ENCODE measurements at places on chromosomes 16 and 17.

DNA sequence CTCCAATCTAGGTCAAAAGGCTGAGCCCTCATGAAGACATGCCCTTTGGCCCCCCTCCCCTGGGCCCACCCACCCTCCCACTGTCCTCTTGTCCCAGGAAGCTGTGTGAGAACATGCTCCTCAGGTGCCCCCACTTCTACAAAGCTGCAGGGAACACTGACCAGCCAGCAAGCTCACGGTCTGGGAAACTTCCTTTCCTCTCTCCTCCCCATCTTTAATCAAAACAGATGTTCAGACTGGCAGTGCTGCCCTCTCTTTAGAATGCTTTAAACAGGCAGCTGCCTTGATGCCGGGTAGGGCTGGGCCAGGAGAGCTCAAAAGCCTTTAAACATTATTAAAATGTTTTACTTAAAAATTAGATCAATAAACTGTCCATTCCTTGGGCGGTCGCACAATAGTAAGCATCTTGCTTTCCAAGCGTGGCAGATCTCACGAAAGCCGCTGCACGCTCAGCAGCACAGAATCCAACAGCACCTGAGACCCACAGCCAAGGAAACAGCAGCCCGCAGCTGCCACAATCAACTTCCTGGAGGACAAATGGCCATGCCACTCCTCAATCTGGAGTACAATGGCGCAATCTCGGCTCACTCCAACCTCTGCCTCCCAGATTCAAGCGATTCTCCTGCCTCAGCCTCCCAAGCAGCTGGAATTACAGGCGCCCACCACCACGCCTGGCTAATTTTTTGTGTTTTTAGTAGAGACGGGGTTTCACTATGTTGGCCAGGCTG is 399.2 kb downstream of the SLC39A11 start:
- no peaks in the 10 kb centered on the region for H3K4me1 ChIP-seq
- DNase-seq = no peak
- H3K27me3 ChIP-seq = no peaks in the 10 kb centered on the region
- H3K27ac ChIP-seq = no peak overlapping the region
- no peak overlapping the region for H3K4me3 ChIP-seq

DNA sequence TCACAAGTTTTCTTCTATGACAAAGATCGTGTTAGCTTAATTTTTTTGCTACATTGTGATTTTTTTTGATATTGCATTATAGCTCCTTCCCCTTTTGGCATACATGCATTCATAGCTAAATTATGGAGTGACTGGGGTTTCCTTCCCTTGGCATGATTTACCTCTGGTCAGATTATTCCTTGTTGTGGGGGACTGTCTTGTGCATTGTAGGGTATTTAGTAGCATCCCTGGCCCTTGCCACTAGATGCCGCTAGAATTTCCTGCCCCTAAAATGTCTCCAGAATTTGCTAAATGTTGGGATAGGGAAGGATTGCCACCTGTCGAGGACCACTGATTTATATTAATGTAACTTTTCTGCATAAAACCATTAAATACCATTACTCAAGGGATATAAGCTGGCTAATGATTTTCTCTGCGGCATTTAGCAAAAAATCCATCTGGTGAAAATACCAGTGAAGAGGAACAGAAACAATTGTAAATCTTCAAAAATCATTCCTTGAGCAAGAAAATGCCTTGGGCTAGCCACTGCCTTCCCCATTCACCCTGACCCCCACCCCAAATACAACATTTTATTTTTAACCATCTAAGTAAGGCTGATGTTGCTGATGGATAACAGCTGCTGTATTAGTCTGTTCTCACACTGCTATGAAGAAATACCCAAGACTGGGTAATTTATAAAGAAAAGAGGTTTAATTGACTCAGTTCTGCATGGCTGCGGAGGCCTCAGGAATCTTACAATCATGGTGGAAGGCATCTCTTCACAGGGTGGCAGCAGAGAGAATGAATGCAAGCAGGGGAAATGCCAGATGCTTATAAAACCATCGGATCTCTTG is 195.2 kb downstream of the MAP2K6 start:
- H3K4me3 ChIP-seq = no peak overlapping the region
- peaks cover 28% of the 10 kb centered on the region for H3K4me1 ChIP-seq
- no peaks in the 10 kb centered on the region for H3K36me3 ChIP-seq
- H3K27me3 ChIP-seq = no peaks in the 10 kb centered on the region
- DNase-seq = no peak

- no peaks in the 10 kb centered on the region for H3K27me3 ChIP-seq
- no peak for DNase-seq
- no peaks in the 10 kb centered on the region for H3K4me1 ChIP-seq
Measured at GRCh38 chr16:75288596-75289120, 37.2 kb upstream of the BCAR1 start.

DNA sequence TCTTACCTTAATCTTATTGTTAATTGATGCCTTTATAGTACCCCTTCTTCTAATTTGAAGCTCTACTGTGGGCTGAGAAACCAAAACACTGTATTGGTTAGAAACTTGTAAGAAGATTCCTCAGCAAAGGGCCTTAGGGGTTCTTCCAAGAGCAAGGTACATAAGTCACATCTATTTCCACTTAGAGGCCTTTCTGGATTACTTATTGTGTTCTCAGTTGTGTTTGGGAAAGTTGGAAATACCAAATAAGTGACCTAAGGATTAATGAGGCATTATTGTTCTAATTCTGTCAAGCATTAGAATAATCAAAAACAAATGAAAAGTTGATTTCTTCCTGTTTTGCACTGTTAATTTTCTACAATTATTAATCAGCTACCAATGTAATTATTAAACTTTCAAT is 85.8 kb downstream of the SKAP1 start:
- no peaks in the 10 kb centered on the region for H3K36me3 ChIP-seq
- no peak for DNase-seq
- no peaks in the 10 kb centered on the region for H3K4me1 ChIP-seq
- H3K27ac ChIP-seq = no peak overlapping the region
- peaks cover 7% of the 10 kb centered on the region for H3K27me3 ChIP-seq

GRCh38 chr17:39169101-39169500 is 3.1 kb upstream of the ARL5C start:
- no peaks in the 10 kb centered on the region for H3K27me3 ChIP-seq
- no peak for DNase-seq
- no peaks in the 10 kb centered on the region for H3K36me3 ChIP-seq
- no peak overlapping the region for H3K27ac ChIP-seq
- no peak overlapping the region for H3K4me3 ChIP-seq

- H3K4me3 ChIP-seq = no peak overlapping the region
- peaks cover 70% of the 10 kb centered on the region for H3K4me1 ChIP-seq
- no peaks in the 10 kb centered on the region for H3K27me3 ChIP-seq
Measured at GRCh38 chr17:65022137-65022536, 34.4 kb downstream of the GNA13 start.
